Stimulated activated naive CD4-positive, alpha-beta T cell (primary cell): ENCODE measurements at places on chromosomes 5 and 9.

DNA sequence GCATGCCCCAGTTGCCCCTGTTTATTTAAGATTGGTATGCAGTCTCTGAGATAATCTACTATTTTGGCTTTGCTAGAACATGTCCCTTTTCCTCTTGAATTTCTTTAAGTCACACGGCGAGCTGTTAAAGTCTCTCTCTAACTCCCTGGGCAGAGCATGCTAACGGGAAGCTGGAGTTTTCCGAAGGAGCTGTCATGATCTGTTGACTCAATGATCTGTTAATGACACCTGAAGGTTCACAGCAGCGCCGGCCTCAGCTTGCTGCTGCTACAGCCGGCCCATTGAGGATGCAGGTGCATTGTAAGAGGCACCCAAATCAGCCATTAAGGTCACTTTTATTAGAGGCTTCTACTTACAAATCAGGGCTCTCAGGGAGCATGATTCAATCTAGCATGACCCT lies 1203.4 kb downstream of the MAT2B start:
- DNase-seq, result no peak

DNA sequence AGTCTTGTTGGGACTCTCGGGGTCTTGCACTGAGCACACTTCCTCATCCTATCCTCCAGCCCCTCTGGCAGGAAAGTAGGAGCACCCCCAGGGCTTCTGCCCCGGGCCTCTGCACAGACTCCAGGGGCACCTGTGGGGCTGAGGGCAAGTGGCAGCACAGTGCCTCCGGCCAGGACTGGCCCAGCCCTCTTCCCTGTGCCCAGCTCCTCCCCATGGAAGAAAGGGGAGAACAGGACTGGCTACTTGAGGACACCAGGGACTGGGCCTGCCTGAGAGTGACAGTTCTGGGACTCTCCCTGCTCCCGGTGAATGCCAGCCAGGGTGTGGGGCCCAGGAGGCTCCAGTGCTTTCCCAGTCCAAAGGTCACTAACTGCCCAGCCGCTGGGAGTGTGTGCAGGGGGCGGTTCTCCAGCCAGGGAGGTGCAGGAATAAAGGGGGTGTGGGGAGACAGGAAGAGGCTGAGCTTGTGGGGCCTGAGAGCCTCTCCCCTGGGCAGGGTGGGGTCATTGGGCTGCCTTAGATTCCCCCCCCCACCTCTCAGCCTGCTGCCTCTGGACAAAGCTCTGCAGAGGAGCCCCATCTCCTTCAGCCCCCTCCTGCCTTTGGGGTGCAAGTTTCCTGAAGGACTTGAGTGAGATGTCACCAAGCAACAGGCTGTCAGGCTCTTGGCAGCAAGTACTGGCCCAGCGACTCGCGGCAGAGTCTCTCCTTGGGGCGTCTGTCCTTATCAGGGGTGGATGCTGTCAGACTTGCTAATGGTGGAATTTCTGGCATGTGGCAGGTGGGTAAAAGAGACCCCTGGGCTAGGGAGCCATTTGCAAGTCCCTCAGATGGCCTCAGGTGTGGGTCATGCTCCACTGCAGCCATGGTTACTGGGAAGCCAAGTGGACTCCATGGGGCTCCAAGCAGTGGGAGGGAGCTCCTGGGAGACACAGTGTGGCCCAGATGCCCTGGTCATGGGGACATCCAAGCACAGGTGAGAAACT lies 19.1 kb upstream of the JADE2 start:
- no peak for DNase-seq

DNA sequence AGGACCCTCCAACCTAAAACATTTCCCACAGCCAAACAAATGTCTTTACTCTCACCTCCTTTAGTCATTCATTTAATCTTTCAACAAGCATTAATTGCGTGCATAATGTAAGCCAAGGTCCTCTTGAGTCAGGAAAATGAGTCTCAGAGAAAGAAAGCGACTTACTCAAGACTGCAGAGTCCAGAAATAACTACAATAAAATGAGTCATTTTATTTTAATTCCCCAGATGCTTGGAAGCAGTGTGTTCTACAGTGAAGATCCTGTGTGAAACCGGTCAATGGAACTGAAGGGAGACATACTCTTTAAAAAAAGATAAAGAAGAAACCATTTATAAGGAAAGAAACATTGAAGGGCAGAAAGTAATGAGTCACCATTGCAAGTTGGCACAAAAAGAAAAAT lies 513.7 kb downstream of the CDK5RAP2 start:
- no peak for DNase-seq

DNA sequence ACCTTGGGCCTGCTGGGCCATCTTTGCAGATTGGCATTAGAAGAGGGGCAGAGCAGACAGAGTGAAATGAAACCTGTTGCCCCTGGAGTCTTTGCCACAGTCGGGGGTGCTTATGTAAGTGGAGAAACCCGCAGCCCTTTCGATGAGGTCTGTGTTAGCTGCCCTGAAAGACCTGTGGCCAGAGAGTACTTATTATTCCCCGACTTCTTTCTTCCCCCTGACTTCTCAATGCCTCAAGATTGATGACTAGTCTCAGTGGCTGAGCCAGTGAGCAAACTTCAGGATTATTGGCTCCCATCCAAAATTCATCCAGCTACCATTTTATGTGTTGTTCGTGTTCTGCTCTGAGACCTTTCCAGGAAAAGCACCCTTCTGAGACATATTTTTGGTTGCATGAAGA lies 7.6 kb downstream of the NTRK2 start:
- DNase-seq, result no peak

DNA sequence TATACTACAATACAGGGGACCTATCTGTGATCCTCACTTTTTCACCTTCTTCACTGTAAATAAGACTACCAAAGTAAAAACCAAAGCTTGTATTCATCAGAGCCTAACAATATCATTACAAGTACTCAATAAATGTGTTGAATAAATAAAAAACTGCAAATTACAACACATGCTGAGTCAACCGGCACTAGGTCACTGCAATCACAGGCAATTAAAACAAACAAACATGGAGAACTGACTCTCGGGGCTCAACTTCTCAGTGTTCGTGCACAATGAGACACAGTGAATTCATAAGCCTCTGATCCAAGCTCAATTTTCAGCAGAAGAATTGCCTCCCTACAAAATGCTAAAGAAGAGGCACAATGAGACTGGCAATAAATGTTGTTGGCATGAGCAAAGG lies 69.2 kb downstream of the CDK5RAP2 start:
- DNase-seq, result no peak

GRCh38 chr5:130397132-130397531 lies 492.9 kb downstream of the CHSY3 start:
- no peak for DNase-seq

- DNase-seq, result no peak
Measured at GRCh38 chr5:18113721-18114120, 479.5 kb downstream of the TAF11L14 start.

GRCh38 chr9:109907400-109907799 lies 127.4 kb downstream of the PALM2AKAP2 start:
- DNase-seq, result no peak

DNA sequence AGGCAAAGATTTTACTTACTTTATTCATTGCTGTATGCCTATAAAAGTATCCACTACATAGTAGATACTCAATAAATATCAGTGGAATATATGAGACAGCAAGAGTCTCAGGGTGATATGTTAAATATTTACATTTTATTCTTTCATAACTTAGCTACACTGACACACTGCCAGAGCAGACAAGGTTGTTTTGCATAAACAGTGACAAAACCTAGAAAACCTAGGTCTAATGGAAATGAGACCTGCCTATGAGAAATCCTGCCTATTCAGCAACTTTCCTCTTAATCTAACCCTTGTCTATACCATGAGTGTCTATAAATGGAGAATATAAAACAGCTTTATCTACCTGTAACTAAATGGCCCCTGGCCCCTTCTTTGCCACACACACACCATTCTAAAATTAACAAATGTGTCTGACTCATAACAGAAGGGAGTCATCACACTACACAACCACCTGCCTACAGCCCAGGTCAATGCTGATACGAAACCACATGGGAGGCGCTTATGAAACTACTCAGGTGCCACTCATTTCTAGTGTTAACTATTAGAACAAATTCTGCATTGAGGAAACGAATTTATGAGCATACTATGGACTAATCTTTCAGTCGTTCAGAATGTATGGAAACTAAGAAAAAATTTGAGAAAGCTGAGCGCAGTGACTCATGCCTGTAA lies 60.3 kb downstream of the UBAP2 start:
- no peak for DNase-seq

DNA sequence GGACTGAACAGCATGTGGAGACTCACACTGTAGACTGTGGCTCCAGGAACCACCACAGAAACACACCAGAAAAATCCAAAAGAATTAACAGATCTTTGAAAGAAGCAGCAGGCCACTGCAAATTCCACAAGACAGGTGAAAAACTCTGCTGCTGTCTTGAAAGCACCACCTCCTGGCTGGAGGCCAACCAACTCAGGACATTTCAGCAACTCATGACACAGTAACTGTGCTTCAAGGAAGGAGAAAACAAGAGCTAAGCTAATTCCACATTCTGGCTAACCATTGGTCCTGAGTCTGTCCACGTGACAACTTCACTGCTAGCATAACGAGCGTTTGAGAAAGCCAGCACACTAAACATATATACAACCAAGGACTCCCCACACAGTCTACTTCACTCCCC lies 625.1 kb downstream of the PRELID2 start:
- no peak for DNase-seq

- DNase-seq, result no peak
Measured at GRCh38 chr5:135422419-135422818, 23.4 kb upstream of the MACROH2A1 start.

GRCh38 chr5:146048994-146049703 lies 56.2 kb downstream of the PLAC8L1 start:
- DNase-seq, result no peak

DNA sequence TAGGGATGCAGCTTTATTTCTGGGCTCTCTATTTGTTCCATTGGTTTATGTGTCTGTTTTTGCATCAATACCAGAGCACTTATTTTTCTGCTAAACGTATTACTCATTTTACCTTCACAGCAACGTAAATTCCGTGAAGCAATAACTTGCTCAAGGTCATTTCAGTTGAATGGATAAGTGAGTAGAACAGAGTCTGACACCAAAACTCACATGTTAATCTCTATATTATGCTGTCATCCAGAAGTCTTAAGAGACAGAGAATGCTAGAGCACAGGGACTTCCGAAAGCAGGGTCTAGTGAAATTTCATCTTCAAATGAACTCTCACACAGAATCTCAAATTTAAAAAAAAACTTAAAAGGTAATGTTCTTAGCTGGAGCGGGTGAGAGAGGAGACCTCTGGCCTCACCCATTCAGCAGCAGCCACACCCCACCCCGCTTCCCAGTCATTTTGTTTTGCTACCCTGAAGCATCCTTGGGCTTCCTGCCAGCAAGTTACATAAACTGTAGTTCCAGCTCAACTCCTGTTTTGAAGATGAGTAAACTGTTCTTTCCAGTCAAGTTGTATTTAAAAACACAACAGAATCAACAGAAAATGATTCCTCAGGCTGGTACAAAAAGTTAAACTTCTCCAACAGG lies 69.3 kb downstream of the TRIM36 start:
- DNase-seq, result no peak

DNA sequence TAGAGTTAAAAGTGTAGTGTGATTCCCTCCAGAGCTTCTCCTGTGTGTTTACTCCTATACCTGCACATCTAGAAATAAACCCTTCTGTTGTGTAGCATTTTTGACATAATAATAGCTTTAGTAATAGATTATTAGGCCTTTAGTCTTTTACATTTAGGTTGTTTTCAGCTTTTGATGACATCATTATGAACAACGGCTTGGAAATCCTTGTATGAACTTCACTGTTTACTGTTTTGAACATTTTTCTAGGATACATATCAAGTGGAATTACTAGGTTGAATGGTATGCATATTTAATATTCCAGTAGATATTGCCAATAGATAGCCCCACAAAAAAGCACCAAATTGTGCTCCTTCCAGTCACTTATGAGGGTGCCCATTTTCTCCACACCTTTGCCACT lies 174.0 kb downstream of the ARHGAP26 start:
- DNase-seq, result no peak

GRCh38 chr9:20898885-20899554 lies 132.4 kb downstream of the HACD4 start:
- DNase-seq, result no peak

DNA sequence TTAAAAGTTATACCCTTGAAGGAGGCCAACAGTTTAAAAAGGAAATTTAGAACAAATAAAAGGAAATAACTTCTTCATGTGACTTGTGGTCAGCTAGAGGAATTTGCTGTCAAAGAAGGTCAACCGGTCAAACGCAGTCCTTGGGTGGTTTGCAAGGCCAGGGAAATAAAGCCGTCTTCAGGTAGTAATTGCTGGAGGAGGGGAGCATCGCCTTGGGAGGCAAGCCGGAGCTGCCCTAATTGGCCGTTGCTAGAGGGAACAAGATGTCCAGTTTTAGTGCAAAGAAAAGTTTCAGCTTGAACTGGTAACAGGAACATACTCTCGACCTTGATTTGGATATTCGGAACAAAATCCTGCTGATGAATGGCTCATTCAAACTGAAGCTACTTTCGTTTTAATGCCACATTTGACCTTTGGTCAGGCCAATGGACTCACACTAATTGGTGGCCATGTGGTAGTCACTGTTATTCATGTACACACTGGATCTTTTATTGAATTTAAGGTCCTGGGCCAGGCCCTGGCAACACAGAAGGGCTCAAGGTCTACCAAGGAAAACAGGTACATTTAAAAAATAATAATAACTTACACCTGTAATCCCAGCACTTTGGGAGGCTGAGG lies 47.0 kb upstream of the MYO10 start:
- DNase-seq, result no peak

DNA sequence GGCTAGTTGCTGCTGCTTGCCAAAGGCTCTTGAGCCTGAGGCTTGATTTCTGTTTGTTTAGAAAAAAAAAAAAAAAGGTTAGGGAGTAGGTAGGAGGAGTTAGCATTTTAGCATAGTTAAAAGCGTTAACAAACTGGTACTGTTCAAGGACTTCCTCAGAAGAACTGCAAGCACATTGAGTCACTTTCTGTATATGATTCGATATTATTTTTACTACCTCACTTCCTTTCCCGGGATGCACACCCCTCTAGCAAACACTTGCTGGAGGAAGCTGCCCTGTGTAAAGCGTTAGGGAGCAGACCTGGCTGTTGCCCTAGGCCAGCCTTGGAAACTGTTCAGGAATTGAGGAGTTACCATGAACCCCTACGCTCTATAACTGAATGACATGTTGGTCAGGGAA lies 15.7 kb upstream of the CEP120 start:
- no peak for DNase-seq

- no peak for DNase-seq
Measured at GRCh38 chr5:84635235-84636055, 250.8 kb upstream of the EDIL3 start.

DNA sequence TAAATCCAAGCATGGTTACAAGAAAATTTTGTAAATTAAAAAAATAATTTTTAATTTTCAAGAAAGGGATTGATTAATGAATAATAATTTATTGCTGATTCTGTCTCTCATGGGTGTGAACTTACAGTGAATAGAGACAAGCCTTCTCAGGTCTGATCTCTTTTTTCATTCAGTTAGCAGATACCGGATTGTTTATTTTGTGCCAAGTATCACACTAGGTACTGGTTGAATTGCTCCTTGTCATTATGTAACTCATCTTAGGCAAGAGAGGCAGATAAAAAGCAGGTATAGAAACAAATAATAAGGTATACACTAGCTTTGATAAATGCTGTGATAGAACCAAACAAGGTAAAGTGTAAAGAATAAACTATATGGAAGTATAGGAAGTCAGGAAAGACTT lies 283.3 kb downstream of the PJA2 start:
- no peak for DNase-seq
